Spinal cord (tissue), 10 donors: ENCODE measurements at places on chromosomes 13 and 19. TPM values are rescaled to one million over a fixed set of nuclear protein-coding genes. Genes with fewer than 3 reads are reported as not detected.

- H3K36me3 ChIP-seq = peaks cover 30% of the 10 kb centered on the region
- DNase-seq = no peak
- H3K27me3 ChIP-seq = no peaks in the 10 kb centered on the region
- H3K27ac ChIP-seq = peak overlapping the region; percentile 90
- H3K4me1 ChIP-seq = peaks cover 74% of the 10 kb centered on the region
Measured at GRCh38 chr19:18649371-18650020, 12.7 kb downstream of the KLHL26 start.

DNA sequence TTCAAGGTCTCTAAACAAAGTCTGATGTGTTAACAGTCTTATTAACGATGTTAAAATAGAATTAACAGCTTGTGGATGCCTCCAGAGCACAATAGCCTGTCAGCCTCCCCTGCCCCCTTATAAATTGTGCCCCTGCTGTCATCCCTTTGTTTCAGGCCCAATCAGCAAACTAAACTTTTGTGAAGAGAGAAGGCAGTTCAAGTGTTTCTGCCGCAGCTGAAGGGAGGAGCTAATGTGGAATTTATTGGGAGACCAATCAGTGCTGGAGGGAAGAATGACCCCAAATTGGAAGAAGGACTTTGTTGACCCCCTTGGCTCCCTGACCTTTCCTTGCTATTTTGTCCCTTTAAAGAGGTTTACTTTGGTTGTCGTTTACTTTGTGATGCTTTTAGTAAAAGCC, 160.5 kb downstream of the TM9SF2 start:
- no peaks in the 10 kb centered on the region for H3K36me3 ChIP-seq
- peaks cover 58% of the 10 kb centered on the region for H3K27me3 ChIP-seq
- peaks cover 10% of the 10 kb centered on the region for H3K4me1 ChIP-seq
- no peak overlapping the region for H3K27ac ChIP-seq
- no peak overlapping the region for H3K4me3 ChIP-seq
- DNase-seq = peak; percentile 52

Gene CEBPG
- 19.2 TPM for total RNA-seq

DNA sequence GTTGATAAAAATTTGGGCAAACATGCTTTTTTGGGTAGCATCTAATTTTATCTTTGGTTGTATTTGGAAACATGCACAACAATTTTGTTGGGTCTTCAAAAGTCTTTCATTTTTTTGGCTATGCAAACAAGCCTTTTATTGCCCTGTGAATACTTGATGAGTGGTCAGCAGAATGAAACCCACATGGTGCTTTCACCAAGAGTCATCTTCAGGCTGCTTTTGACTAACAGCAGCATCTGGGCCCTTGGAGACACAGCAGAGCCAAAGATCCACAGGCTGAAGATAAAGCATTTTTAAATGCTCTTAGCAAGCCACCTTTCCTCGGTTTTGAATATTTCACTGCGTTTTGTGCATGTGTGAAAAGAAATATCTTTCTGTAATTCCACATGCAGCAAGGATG, 154.9 kb downstream of the FGF9 start:
- H3K4me3 ChIP-seq = no peak overlapping the region
- H3K4me1 ChIP-seq = no peaks in the 10 kb centered on the region
- no peak overlapping the region for H3K27ac ChIP-seq
- H3K27me3 ChIP-seq = no peaks in the 10 kb centered on the region
- no peaks in the 10 kb centered on the region for H3K36me3 ChIP-seq

Gene DENND1C
- total RNA-seq = 0.28 TPM

GRCh38 chr13:64239372-64239771, 2823.7 kb upstream of the PCDH20 start:
- no peaks in the 10 kb centered on the region for H3K4me1 ChIP-seq
- no peak for DNase-seq
- H3K27me3 ChIP-seq = no peaks in the 10 kb centered on the region
- H3K27ac ChIP-seq = no peak overlapping the region
- H3K36me3 ChIP-seq = no peaks in the 10 kb centered on the region

GRCh38 chr19:12778905-12779161, 3.5 kb upstream of the HOOK2 start:
- peak overlapping the region; percentile 93 for H3K27ac ChIP-seq
- no peaks in the 10 kb centered on the region for H3K27me3 ChIP-seq
- peaks cover 3% of the 10 kb centered on the region for H3K36me3 ChIP-seq
- peak overlapping the region; percentile 69 for H3K4me3 ChIP-seq
- peaks cover 64% of the 10 kb centered on the region for H3K4me1 ChIP-seq
